ENCODE measurements at places on chromosomes 12 and 14.

DNA sequence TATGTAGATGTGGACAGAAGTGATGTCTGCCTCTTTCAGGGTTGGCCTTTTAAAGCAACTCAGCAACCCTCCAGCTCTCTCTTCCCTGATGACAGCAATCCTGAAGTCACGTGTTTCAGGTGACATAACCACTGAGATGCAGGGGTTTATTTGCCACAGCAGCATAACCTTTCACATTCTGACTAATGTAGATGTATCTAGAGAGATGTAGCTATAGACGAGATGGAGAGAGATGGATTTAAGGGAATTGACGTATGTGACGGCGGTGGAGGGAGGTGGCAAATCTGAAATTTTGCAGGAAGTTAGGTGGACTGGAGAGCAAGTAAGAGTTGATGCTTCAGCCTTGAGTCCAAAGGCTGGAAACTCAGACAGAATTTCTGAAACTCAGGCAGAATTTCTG lies 126.0 kb downstream of the ZFP36L1 start:
- no peak for DNase-seq

- no peak for DNase-seq
These were observed 27.0 kb downstream of the DHRS2 start for GRCh38 chr14:23663127-23663526.

- DNase-seq, result no peak
These were observed 20.9 kb upstream of the HECTD1 start for GRCh38 chr14:31228533-31228932.

GRCh38 chr14:69483765-69484443 lies 624 bp upstream of the PLEKHD1 start:
- DNase-seq, result no peak

DNA sequence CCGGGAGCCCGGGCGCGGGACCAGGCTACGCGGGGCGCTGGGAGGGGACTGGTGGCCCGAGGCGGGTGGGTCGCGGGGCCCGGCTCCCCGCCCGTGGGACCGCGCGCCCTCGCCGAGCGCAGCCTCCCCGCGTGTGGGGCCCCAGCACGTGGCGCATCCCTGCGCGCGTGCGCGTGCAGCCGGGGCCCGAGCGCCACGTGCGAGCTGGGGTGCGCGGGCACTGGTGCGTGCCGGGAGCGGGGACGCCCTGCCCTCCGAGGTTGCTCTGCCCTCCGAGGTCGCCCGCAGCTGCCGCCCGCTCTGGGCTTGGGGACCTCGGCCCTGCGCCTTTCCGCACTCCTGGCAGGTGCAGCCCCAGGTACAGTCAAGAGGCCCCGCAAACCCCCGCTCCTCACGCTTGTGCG lies 365 bp upstream of the CCDC88C start:
- DNase-seq, result no peak

DNA sequence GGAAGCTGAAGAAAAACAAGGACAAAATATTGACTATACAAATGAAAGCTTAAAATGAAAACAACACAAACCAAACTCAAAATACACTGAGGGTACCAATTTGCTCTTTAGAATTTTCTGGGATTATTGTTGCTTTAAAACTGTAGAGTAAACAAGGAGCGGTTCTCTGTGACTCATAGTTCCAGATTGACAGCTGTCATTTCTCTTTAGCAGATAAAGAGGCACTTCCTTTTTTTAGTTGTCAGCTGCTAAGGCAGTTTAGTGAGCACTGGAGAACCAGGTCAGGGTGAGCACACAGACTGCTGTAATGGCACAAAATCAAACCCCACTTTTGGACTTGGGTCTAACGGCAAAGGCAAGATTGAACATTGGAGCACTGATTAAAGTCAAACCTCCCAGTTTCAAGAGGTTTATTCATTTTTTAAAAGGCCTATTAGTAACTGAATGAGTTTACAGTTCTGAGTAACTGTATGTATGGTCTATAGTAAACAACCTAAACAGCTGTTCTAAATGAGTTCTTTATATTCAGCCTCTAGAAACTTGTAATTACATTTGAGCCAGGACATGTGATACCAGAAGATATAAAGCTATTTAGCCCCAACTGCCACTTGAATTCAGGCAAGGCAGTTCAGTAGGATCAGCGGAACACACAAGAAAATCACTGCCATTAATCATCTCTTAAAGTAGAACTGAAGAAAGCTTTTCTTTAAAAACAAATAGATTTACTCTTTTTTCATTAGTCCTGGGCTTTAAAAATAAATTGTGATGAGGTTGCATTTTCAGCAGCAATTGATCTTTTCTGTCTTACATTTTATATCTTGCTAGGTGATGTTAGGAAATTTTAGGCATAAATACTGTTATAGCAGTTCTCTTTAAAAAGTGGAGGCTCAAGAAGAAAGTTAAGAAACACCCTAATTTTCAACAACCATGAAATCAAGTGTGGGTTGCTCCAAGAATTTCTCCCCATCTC lies 71.7 kb upstream of the PRICKLE1 start:
- DNase-seq, result no peak
